Activated CD4-positive, alpha-beta memory T cell treated with anti-CD3 and anti-CD28 coated beads for 36 hours (primary cell): ENCODE measurements at places on chromosomes 6 and 20. TPM values are rescaled to one million over a fixed set of nuclear protein-coding genes. Genes with fewer than 3 reads are reported as not detected.

DNA sequence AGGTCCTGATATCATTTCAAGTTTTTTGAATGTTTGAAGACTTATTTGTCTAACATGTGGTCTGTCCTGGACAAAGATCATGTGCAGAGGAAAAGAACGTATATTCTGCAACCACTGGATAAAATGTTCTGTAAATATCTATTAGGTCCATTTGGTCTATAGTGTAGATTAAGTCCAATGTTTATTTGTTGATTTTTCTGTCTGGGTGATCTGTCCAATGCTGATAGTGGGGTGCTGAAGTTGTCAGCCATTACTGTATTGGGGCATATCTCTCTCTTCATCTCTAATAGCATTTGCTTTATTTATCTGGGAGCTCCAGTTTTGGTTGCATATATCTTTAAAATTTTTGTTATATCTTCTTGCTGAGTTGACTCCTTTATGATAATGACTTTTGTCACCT is 258.4 kb upstream of the CITED2 start:
- H3K27ac ChIP-seq, result no peak overlapping the region
- no peaks in the 10 kb centered on the region for H3K4me1 ChIP-seq
- H3K4me3 ChIP-seq, result no peak overlapping the region
- H3K27me3 ChIP-seq, result peaks cover 3% of the 10 kb centered on the region

GRCh38 chr6:26273673-26274588 is 91.1 kb upstream of the BTN3A2 start:
- no peak overlapping the region for H3K27ac ChIP-seq
- peaks cover 10% of the 10 kb centered on the region for H3K36me3 ChIP-seq
- peaks cover 2% of the 10 kb centered on the region for H3K27me3 ChIP-seq
- H3K4me3 ChIP-seq, result no peak overlapping the region

- H3K4me1 ChIP-seq, result peaks cover 58% of the 10 kb centered on the region
- peaks cover 28% of the 10 kb centered on the region for H3K36me3 ChIP-seq
- H3K27ac ChIP-seq, result peak overlapping the region; percentile 52
- DNase-seq, result no peak
- peak overlapping the region; percentile 0 for H3K4me3 ChIP-seq
- no peaks in the 10 kb centered on the region for H3K27me3 ChIP-seq
Measured at GRCh38 chr6:135030056-135030473, 24.6 kb downstream of the HBS1L start.

GRCh38 chr6:74199215-74199915 is 503.4 kb downstream of the CD109 start:
- no peak overlapping the region for H3K27ac ChIP-seq
- H3K36me3 ChIP-seq, result no peaks in the 10 kb centered on the region
- DNase-seq, result no peak
- H3K4me3 ChIP-seq, result no peak overlapping the region
- no peaks in the 10 kb centered on the region for H3K27me3 ChIP-seq
- no peaks in the 10 kb centered on the region for H3K4me1 ChIP-seq

- no peak for DNase-seq
- H3K4me3 ChIP-seq, result no peak overlapping the region
- no peak overlapping the region for H3K27ac ChIP-seq
- no peaks in the 10 kb centered on the region for H3K36me3 ChIP-seq
- no peaks in the 10 kb centered on the region for H3K27me3 ChIP-seq
Measured at GRCh38 chr20:6837730-6838129, 70.2 kb downstream of the BMP2 start.

GRCh38 chr6:37017606-37018197 is 12.2 kb downstream of the FGD2 start:
- DNase-seq, result no peak
- peaks cover 37% of the 10 kb centered on the region for H3K4me1 ChIP-seq
- H3K4me3 ChIP-seq, result no peak overlapping the region

DNA sequence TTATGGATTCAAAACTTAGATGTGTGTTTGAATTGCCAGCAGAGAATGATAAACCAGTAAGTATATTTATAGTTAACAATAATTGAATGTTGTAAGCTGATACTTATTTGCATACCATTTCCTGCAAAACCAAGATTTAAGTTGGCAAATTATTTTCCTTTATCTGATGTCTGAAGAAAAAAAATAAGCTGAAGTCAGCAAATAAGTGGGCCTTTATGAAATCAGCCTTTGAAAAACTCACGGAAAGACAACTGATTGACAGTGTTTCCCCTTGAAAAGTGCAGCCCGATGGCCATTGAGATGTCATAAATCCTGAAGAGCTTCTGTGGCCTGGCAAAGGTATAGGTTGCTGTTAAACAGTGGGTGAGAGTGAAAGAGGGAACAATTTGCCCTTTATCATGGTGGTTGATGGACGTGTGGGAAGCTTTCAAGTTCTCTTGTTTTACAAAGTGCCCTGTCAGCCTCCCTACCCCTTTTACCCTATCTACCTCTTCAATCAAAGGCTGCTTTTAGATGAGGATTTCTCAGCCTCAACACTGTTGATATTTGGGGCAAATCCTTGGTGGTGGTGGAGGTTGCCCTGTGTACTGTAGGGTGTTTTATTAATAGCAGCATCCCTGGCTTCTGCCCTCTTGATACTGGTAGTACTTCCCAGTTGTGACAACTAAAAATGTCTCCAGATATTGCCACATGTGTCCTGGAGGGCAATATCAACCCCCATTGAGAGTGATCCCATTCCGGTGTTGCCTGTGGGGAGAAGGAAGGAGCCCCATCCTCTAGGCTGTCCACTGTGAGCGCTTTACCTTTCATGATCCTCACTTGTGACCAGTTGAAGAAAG is 50.2 kb downstream of the VAPB start:
- peaks cover 29% of the 10 kb centered on the region for H3K4me1 ChIP-seq
- no peak overlapping the region for H3K27ac ChIP-seq
- no peak overlapping the region for H3K4me3 ChIP-seq
- peaks cover 32% of the 10 kb centered on the region for H3K36me3 ChIP-seq
- no peak for DNase-seq

DNA sequence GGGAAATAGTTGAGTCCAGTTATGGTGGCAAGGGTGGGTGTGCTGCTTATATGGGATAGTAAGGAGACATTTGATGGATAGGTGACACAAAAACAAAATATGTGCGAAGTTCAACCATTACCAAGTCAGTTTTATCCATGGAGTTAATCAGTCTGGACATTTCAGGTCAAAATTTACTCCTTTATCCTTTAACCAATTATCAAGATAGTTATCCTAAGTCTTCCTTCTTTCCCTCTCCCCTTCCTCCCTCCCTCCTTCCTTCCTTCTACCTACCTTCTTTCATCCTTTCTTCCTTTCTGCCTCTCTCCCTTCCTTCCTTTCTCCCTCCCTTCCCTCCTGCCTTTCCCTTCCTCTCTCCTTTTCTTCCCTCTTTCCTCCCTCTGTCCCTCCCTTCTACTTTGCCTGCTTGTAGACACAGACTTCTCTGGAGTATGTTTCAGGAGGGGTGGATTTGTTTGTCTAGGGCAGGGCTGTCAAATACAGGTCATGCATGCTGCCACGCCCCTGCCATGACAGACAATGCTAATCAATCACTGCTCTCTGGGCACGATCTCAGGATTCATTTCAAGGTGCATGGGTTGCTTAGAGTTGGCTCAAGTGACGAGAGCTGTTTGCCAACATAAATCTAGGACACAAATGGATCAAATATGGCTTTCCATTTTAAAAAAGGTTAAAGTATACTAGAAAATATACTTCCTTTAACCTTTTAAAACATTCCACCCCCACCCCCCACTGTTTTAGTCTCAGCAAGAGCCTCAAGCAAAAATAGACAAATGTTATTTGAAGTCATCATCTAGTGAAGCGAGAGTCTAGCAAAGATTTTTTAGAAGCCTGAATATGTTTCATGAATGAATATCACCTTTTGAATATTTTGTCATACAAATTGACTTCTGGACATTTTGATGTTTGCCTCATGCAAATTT is 281.6 kb upstream of the CITED2 start:
- H3K4me1 ChIP-seq, result no peaks in the 10 kb centered on the region
- no peak overlapping the region for H3K27ac ChIP-seq
- DNase-seq, result no peak
- no peaks in the 10 kb centered on the region for H3K36me3 ChIP-seq
- no peaks in the 10 kb centered on the region for H3K27me3 ChIP-seq

DNA sequence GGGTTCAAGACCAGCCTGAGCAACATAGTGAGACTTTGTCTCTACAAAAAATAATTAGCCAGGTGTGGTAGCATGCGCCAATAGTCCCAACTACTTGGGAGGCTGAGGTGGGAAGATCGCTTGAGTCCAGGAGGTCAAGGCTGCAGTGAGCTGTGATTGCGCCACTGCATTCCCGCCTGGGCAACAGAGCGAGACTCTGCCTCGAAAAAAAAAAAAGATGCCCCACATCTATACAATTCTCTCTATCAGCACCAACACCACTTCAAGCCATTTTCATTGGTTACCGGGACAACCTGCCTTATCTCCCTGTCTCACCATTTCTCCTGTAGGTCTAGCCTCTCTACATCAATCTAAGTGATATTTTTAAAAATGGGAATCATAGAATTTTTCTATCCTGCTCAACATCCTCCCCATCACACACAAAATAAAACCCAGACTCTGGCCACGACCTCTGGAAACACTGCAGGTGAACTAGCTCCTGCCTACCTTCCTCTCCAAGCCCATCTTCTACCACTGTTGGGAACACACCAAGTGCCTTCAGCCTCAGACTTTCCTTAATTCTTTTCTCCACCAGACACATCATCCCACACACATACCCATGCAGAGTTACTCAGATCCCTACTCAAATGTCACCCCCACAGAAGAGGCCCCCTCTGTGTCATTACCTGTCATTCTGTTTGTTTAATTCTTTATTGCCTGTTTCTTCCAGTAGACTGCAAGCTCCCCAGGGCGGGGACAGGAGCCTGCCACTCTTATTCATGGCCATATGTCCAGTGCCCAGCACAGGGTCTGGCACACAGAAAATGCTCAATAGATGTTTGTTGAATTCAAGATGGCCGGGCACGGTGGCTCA is 9.6 kb upstream of the PLTP start:
- H3K4me3 ChIP-seq, result no peak overlapping the region
- no peak overlapping the region for H3K27ac ChIP-seq
- peaks cover 13% of the 10 kb centered on the region for H3K27me3 ChIP-seq
- no peaks in the 10 kb centered on the region for H3K36me3 ChIP-seq
- peaks cover 3% of the 10 kb centered on the region for H3K4me1 ChIP-seq
- no peak for DNase-seq

DNA sequence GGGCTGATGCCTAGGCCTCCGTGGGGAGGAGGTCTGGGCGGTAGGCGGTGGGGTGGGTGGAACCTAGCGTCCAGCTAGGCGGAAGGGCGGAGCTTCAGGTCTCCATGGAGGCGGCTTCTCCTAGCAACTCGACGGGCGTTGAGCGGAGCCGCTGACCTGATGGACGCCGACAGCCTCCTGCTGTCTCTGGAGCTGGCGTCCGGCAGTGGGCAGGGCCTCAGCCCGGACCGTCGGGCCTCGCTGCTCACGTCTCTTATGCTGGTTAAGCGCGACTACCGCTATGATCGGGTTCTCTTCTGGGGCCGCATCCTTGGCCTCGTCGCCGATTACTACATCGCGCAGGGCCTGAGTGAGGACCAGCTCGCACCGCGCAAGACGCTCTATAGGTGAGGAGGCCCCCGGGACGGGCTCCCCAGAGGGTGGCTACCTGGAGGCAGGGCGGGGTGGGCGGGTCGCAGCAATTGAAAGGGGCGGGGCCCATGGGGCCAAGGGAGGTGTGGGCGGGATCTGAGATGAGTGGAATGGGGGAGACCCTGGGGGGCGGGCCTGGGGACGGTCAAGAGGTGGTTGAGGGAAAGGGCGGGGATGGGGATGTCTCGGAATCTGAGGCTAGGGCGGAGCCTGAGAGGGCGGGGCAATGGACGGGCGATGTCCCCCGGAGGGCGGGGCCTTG is at the start of gene RSPH9:
TSS of gene RSPH9 (plus strand) at position 97 of the 673 bp plus-strand sequence. CDS start at position 160, 63 bp downstream.
- H3K27me3 ChIP-seq, result no peaks in the 10 kb centered on the region
- peaks cover 12% of the 10 kb centered on the region for H3K36me3 ChIP-seq
- peak within 1 kb of the TSS; percentile 61 for H3K4me3 ChIP-seq

DNA sequence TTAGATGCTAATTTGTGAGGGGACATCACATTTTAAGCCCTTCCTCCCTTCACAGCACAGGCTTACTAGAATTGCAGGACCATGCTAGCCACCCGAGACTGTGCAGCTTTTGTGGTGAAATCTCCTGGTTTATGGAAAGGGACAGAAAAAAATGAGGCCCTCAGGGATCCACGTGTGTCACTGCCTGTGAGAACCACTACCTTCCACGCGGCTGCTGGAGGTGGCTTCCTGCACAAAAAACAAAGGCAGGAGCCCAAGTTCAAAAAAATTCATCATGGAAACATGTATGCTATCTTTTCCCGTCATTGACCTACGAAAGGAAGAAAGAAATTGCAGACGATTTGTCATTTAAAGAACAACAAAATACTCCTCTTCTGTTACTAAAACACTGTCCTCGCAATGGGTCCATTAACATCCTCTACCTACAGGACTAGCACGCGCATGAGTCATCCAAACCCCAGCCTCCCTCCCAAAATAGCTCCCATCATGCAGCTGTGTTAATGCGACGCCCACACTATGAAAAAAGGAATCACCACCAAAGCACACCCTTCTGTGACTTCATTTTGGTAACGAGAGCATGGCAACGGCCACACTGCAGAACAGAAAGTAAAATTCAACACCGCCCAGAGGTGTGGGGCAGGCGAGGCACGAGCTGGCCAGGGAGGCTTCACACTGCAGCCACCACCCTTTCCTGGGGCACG is 45.7 kb downstream of the RAMACL start:
- DNase-seq, result peak; percentile 86
- no peaks in the 10 kb centered on the region for H3K27me3 ChIP-seq
- H3K36me3 ChIP-seq, result no peaks in the 10 kb centered on the region
- peak overlapping the region; percentile 65 for H3K4me3 ChIP-seq
- H3K27ac ChIP-seq, result peak overlapping the region; percentile 85
- peaks cover 29% of the 10 kb centered on the region for H3K4me1 ChIP-seq

DNA sequence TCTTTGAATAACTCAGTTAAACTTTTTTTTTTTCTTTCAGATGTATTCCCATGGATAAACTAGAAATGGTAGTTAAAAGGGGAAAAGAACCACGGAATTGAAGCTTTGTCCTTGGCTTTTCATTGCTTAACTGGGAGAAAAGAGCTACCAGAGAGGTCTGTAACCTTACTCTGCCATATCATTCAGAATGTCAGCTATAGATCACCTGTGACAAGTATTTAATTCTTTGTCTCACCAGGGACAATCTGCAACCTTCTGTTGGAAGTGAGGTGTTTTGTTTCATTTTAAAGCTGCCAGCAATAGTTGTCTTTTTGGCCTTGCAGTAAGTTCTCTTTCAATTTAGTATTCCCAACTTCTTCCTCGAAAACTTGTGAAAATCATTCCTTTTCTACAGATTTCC is 618.4 kb downstream of the FRK start:
- no peak for DNase-seq
- no peaks in the 10 kb centered on the region for H3K4me1 ChIP-seq
- H3K27me3 ChIP-seq, result no peaks in the 10 kb centered on the region
- no peaks in the 10 kb centered on the region for H3K36me3 ChIP-seq

C6orf118 gene
- total RNA-seq, result not detected

DAAM2 gene
- total RNA-seq, result not detected

SIRPD gene
- total RNA-seq, result not detected

CAPN11 gene
- not detected for total RNA-seq

RUNX2 gene
- total RNA-seq, result 33.4 TPM

CLPSL2 gene
- not detected for total RNA-seq

GSTA1 gene
- total RNA-seq, result not detected

LRP11 gene
- total RNA-seq, result 6.7 TPM

CST5 gene
- not detected for total RNA-seq

TBX18 gene
- not detected for total RNA-seq

PROKR2 gene
- not detected for total RNA-seq

CNBD2 gene
- 4.2 TPM for total RNA-seq
